Stimulated activated CD8-positive, alpha-beta memory T cell treated with anti-CD3 and anti-CD28 coated beads, Interleukin-15, amount 100 ng/mL, for 4 hours (primary cell): ENCODE measurements at places on chromosomes 12 and 14.

DNA sequence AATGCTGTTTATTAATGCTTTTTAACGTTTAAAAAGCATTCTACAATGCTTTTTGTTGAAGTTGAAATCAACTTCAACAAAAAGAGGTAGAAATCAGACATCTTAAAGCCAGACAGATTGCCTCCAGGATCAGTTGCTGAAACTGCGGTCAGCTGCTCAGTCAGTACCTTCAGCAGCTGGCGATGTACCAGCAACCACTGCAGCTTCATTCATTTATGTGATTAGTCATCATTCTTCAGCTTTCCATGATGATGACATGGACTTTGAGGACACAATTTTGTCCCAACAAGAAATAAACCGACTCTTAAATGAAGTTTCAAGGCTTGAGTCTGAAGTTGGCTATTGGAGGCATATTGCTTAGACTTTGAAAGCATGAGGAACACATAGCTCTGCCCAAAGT is 31.5 kb upstream of the NUAK1 start:
- DNase-seq: no peak

GRCh38 chr12:98725476-98726247 is 80.6 kb downstream of the APAF1 start:
- DNase-seq: no peak

- no peak for DNase-seq
These were observed 538.8 kb upstream of the STXBP6 start for GRCh38 chr14:25588751-25589150.

DNA sequence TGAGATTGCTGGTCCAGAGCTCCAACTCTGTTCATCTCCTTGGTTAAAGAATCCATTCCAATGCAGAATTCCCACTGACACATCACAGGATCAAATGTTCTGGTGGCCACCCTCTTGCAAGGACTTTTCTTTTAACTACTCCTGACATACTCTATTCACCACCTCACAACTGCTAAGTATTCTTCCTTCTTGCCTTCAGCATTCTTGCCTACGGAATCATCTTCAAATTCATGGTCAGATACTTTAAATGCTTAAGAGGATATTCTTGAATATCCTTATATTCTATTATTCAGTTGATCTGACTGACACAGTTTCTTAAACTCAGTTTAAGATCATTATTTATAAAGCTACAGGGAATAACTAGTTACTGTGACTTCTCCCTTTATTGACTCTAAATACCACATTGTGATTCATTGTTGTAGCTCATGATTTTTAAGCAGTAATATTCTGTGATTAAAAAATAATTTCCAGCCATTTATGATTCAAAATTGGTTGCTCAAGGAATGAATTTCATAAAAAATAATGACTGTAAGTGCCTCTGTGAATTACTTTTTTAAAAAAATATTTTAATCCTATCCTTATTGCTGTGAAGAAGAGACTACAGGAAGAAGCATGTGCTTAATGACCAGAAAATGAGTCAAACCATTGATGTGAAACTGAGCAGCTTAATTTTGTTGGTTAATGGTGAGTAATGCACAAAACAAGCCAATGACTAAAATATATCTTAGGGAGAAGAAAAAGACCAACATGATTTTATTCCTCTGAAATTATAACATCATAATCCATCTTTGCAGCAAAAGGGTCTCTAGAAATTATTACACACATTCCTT is 207.1 kb downstream of the PIK3C2G start:
- no peak for DNase-seq

- DNase-seq: no peak
These were observed 90.8 kb upstream of the TMTC2 start for GRCh38 chr12:82595941-82596340.

GRCh38 chr14:98724734-98725133 is 547.3 kb downstream of the BCL11B start:
- no peak for DNase-seq

GRCh38 chr12:21413369-21414277 is 23.8 kb upstream of the PYROXD1 start:
- no peak for DNase-seq

GRCh38 chr12:100688451-100688864 is 106.1 kb upstream of the ANO4 start:
- no peak for DNase-seq

GRCh38 chr12:107967170-107967569 is 161.9 kb upstream of the WSCD2 start:
- DNase-seq: no peak

GRCh38 chr14:22842211-22843122 is 6.1 kb downstream of the MMP14 start:
- DNase-seq: no peak

GRCh38 chr12:4164188-4164558 is 109.4 kb upstream of the CCND2 start:
- no peak for DNase-seq

GRCh38 chr14:58239244-58240195 is 5.1 kb upstream of the PSMA3 start:
- peak; percentile 67 for DNase-seq

DNA sequence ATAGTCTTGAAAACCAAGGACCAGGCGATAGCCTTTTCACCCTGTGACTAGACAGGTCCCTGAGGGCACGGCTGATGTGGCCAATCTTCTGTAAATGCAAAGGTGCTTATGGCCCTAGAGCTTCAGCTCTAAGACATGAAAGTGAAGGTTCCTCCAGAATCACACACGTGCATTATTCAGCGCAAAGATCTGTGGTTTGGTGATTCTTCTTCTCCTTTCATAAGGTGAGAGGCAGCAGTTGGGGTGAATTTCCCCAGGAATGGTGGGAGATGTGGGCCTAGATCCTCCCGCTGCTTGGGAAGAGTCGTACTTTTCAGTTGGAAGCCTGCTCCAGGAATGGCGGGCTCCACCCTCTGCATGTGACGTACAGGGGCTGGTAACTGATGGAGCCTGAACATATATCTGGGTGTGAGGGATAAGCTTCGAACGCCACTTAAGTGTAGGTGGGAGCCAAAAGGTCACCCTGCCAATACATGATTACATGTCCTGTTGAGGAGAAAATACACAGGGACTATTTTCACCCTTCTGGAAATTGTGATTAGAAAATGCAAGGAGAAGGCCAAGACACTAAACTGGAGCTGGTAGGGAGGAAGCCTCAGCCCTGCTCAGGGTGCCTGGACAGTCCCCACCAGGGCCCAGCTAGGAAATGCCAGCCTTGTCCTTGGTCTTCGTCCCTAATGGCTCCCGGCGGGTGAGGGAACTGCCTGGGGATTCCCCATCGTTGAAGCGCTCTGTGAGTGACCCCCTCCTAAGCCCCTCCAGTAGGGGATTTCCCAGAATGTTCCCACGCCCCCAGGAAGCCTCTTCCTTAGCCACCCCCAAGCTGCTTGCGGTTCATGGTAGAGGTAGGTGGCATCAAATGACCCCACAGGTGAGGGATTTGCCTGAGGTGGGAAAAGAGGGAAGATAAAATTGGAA is 17.6 kb downstream of the BATF start:
- DNase-seq: no peak

GRCh38 chr12:25985316-25986175 is 27.1 kb downstream of the RASSF8 start:
- no peak for DNase-seq

DNA sequence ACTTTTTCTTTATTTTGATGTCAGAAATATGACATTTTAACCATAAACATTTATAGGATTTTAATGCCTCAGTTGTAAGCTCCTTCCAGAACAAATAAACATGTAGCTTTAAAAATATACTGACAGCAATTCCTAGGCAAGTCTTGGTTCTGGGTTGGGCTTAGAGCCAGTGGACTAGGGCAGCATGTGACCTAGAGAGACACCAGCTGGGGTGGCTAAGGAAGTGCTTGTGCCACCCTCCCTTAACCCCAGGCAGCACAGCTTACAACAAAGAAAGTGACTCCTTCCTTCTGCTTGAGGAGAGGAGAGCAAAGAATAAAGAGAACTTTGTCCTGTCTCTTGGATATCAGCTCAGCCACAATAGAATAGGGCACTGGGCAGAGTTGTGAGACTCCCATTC is 61.6 kb upstream of the KTN1 start:
- DNase-seq: no peak

DNA sequence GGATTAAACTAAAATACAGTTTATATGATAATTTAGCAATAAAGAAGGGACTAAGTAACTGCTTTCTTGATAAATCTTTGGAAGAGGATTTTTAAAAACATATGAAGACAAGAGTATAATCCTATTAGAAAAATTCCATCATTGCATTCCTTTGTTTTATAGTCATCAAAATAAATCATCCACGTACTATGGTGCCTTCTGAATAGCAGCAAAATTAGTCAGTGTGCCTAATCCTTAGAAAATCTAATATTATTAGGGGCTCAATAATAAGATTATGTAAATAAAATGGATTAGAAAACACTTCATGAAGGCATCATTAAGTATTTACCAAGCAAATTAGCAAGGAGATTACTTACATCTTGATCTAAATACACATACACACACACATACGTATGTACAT is 102.1 kb downstream of the KCNH5 start:
- DNase-seq: no peak

DNA sequence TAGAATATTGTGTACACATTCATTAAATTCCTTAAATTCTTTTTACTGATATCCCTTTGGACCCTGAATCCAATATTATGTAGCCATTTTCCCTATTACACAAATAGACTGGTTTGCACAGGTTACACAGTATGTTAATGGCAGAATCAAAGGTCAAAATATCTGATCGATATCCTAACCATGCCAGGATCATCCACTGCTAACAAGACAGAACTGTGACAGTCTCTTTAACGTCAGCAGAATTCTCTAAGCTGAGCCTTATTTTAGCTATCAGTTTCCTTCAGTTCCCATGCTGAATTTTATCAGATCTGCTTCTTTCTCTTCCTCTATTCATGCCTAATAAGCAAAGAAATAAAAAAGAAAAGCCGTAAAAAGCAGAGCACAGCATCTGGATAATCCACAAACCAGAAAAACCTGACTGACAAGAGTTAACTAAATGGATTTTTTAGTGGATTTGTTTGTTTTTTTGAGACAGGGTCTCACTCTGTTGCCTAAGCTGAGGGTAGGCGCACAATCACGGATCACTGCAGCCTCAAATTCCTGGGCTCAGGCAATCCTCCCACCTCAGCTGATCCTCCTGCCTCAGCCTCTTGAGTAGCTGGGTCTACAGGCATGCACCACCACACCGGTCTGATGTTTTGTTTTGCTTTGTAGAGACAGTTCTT is 130.4 kb downstream of the PAWR start:
- DNase-seq: no peak

GRCh38 chr14:100840286-100841065 is 14.6 kb downstream of the MEG3 start:
- no peak for DNase-seq

DNA sequence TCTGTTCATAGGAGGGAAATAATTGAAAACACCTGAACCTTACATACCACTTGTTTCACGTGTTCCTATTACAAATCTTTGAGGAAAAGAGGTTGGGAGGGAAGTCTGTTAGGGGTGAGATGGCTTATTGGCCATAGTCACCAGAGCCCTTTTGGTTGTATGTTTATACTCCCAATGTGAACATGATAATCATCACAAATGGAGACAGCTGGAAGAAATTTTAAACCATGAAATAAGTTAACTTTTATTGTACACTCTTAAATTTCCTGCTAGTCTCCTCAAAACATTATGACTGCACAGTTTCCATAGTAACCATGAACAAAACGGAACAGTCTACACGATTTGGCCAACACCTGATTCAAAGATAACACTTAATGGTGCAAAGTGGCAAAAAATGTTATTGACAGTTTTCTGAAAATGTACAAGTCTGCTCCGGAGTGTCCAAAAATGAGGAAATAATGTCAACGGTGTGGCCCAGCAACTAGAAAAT is 56.9 kb downstream of the LMNTD1 start:
- no peak for DNase-seq

GRCh38 chr12:50515587-50515986 is 10.8 kb downstream of the DIP2B start:
- DNase-seq: no peak

- no peak for DNase-seq
These were observed 27.6 kb downstream of the JAG2 start for GRCh38 chr14:105141026-105141425.

DNA sequence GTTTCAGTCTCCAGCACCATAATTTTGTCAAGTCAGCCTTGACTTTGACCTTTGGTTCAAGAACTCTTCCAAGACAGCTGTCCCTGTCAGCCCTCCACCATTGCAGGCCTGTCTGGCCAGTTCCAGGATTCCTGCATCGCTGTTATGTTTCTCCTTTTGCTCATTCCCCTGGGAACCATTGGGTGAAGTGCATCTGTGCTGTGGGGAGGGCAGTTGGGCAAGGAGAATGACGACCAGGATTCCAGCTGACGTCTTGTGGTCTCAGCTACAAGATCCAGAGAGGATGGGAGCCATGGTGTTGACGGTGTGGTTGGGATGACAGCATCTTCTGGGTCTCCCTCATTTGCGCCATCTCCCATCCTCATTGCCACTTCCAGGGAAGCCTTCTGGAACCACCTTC is 45.9 kb upstream of the SLC24A4 start:
- DNase-seq: no peak

DNA sequence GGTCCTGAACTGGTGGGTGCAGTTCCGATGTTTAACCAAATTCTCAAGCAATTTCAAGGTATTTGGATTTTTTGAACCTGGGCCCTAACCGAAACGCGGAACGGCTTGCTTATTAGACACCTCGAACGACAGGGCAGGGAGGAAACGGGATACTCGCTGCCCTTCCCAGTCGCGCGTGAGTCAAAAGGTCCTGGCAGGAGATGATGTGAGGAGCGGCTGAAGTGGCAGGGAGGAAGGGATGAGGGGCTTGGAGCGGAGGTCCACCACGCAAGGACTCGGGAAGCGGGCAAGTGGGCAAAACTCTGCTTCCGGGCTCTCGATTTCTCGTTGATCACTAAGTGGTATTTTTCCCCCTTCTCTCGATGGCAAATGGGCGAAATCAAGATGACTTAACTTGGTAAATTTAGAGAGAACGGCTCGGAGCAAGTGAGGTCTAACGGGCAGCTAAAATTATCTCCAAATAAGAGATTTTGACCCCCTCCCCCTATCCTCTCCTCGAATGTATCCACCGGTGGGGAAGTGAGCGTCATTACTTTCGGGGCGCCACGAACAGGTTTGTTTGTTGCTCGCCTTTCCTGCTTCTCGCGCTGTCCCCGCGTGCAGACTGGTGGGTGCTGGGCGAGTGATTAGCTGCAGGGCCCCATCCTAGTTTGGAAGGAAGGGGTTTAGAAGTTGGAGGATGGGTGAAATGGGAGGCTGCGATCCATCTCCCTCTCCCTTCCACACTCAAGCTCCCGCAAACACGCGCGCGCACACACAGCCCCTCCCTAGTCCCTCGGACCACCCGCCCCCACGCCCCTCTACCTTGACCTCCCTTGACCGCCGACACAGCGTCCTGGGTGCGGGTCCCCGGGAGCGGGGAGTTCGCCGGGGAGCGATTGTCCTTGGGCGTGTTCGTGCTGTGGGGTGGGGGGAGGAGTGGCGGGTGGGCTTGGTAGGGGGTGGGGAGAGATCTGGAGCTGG is 986 bp upstream of the NTF3 start:
- no peak for DNase-seq

- no peak for DNase-seq
These were observed 57.4 kb downstream of the FBXO33 start for GRCh38 chr14:39374851-39375250.

- DNase-seq: no peak
These were observed 220.0 kb downstream of the RASSF9 start for GRCh38 chr12:85616201-85616600.

- no peak for DNase-seq
These were observed 236.5 kb downstream of the GXYLT1 start for GRCh38 chr12:41908206-41908605.

GRCh38 chr12:103379670-103380069 is 116.1 kb downstream of the C12orf42 start:
- DNase-seq: no peak

GRCh38 chr12:80877721-80878265 is 59.9 kb downstream of the LIN7A start:
- no peak for DNase-seq
